ENCODE measurements at places on chromosomes 6 and 20.

DNA sequence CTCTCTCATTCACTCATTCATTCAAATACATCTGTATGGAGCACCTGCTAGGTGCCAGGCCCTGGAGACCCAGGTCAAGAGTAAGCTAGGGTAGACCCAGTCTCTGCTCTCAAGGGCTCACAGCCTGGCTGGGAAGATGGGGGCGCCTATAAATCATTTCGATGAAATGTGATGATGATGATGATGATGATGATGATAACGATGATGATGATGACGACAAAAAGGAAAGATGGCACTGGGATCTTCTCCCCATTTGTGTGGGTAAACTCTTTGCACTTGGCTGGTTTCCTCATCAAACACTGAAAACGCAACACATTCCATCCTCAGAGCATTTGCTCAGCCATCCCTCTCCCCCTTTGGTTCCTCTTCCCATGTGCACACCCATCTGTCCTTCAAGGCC is 188.0 kb upstream of the CDYL start:
- no peak for DNase-seq

DNA sequence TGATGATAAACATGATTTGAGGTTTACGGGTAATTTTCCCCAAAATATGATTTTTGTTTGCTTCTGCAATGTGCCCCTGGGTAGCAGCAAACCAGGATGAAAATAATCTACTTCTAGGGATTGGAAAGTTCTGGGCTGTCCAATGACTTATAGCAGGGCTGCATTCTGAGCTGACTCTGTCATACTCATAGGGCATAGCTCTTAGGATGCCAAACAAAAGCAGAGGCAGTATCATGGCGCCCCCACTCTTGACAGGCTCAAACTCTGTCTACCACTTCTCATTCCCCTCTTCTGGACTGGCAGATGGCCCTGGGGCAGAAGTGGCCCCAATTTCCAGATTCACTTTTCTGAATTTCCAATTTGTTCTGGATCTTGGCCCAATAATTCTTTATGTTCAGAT is 10.3 kb downstream of the SERPINB1 start:
- DNase-seq = no peak

DNA sequence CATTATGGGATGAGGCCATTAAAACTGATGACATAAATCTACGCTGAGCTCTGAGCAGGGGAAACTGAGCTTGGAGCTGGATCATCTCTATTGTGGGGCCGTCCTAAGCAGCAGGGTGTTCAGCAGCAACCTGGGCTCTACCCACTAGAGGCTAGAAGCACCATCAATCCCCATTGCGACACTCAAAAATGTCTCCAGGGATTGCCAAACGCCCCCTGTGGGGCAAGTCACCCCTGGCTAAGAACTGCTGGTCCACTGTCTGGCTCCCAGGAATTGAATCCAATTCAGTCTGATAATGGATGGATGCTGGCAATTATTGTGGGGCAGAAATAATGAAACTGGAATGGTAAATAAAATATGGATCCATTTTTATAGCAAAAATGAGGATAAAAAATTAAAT is 38.2 kb downstream of the PMEPA1 start:
- no peak for DNase-seq

- DNase-seq = no peak
Observed at GRCh38 chr6:134734312-134734869, 215.5 kb downstream of the ALDH8A1 start.

- no peak for DNase-seq
Observed at GRCh38 chr6:149395185-149395584, 4.9 kb upstream of the SUMO4 start.

DNA sequence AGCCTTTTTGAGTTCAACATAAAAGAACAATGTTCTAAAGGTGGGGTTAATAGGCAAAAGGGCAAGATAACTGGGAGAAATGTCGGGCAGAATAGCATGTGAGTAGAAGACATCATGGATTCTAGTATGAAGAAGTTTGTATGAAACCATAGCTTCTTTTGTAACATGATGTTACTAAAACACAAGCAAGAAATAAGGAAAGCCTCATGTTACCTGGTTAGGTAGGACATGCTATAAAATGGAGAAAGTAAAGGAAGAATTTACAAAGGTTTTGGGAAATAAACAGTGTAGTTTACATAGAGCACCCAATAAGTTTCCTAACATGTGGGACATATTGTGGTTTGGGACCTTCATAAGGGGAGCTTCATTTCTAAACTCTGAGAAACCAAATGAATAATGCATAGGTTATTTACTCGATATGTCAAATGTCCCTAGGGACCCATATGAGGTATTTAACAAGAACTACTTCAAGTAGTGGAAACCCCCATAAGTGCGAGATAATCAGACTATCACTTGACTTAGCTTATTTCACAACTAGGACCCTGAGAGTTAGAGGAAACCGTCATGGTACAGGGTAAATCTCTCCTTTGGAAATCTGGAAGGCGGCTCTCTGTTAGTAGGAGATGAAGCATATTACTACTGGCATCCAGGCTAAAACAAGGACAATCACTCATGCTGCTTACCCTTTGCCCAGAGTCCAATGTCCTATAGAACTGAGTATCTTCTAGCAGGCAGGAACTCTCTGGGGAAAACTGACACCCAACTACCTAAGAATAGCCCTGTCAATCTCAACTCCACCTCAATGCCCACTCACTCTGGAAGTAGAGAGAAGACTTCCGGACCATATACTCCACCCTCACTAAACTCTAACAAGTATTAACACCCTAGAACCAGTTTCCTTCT is 57.5 kb downstream of the ILRUN start:
- no peak for DNase-seq

GRCh38 chr6:24329451-24329850 is 28.4 kb downstream of the DCDC2 start:
- no peak for DNase-seq

DNA sequence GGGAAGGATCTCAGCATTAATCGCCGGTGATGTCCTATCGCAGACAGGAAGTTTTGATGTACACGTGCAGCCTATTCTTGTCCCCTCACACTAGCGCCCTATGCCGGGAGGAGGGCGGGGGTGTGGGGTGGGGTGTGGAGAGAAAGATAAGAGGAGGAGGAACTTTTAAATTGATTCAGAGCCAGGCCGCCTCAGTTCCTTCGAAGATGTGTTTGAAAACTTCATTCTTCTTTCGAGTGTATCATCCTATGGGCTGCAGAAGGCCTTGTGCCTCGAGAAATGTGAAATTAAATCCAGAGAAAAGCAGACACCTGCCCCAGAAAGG is 2.5 kb upstream of the POU3F2 start:
- no peak for DNase-seq

DNA sequence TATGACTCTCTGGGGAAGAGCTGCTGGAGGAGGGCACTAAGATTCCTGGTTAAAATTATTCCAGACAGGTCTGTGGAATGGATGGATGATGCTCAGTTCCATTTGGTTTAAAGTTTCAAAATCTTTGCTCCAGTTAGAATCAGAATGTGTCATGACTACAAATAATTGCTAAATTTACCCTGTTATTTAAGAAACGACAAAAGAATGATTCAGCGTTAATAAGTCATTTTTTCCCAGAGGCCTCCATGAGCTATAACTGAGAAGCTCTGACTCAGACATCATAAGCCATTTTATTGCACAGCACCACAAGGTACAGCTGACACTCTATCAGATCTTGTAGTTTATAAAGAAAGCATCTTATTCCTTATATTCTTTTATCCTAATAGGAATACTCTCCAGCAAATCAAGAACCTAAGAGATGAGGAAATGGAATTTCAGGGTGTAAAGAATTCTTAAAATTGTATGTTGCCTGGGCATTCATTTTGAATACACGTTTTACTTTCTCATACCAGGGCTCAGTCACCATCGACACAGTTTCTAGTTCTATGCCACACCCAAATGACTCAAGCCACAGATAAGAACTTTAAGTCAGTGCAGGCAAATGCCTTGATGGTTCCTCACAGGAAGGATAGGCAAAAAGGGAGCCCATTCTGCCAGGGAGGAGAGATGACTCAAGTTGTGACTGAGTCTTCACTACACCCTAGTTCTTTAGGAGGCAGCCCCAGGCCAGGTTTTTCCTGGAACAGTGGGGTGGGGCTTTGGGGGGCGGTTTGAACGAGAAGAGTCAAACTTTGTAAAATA is 636.0 kb downstream of the MMUT start:
- DNase-seq = no peak

DNA sequence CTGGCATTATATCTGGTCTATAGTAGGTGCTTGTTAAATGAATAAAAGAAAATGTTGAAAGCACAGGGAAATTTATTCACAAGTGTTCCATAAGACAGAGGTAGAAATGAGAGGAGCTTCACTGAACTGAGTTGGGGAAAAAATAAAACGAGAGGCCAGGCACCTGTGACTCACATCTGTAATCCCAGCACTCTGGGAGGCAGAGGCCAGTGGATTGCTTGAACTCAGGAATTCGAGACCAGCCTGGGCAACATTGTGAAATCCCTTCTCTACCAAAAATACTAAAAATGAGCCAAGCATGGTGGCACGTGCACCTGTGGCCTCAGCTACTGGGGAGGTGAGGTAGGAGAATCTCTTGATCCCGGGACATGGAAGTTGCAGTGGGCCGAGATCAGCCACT is 28.1 kb upstream of the IBTK start:
- no peak for DNase-seq

- no peak for DNase-seq
Observed at GRCh38 chr6:168724669-168725570, 283.9 kb downstream of the SMOC2 start.

GRCh38 chr6:24856901-24857670 is 58.4 kb upstream of the ARMH2 start:
- DNase-seq = no peak

GRCh38 chr20:3000852-3001523 is 42.4 kb upstream of the GNRH2 start:
- DNase-seq = no peak

DNA sequence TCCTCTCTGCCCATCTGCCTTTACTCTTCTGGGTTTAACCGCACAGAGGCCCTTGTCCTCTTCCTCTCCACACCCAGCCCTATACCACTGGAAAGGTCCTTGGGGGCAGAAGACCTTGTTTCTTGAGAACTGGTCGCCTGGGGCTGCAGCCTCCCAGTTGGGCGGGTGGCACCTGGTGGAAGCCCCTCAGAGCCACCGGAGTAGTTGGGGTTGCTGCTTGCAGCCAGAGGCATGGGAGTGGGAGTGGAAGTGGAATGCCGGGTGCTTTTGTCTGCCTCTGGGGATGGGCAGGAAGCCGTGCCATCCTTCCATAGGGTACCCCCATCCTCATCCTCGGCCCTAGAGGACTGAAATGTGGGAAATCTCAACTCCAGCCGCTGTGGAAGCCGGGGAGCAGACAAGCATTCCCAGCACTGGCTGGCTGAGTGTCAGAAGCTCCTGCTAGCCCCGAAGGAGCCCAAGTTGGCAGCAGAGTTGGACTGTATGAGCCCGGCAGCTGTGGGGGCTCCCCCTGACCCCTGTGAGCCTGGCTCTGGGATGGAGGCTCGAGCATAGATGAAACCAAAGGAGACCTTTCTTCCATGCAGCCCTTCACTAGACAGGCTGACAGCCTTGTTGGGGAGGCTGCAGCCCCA is 1.2 kb downstream of the VSTM2L start:
- DNase-seq = no peak

DNA sequence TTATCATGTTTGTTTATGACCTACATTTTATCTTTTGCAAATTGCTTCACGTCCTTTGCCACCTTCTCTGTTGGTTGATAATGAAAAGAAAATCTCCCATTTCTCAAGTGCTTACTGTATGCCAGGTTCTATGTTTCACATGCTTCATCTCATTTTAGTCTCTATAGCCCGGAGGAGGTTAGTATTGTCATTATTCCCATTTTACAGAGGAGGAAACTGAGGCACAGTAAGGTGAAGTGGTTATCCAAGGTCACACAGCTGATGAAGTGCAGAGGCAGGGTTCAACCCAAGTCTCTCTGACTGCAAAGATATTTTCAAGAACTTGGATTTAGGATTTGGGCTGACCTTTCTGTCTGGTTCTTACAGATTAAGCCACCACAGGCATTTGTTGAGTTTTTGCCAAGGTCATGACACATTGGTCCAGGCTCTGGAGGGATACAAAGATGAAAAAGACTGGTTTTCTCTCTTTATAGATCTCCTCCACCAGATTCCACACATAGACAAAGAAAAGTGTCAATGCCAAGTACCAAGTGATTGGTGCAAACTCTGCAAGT is 20.6 kb downstream of the CNBD2 start:
- DNase-seq = no peak

GRCh38 chr20:2458919-2459499 is 11.6 kb downstream of the SNRPB start:
- no peak for DNase-seq

DNA sequence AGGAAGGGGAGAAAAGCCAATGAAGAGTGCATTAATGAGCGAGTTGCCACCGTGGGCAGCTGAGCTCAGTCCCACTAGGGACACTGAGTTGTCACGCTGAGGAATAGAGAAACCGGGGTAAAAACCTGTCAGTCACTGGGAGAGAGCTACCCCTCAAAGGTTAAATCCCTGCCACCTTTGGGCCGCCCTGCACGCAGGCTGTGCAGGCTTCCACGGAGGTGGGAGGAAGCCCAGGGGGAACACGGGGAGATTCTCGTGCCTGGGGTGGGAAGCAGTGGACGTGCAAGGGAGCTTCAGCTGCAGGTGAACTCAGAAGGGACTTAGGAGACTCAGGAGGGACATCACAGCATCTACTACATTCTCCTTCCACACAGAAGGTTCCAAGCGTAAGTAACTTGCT is 50.5 kb downstream of the BFSP1 start:
- DNase-seq = no peak

DNA sequence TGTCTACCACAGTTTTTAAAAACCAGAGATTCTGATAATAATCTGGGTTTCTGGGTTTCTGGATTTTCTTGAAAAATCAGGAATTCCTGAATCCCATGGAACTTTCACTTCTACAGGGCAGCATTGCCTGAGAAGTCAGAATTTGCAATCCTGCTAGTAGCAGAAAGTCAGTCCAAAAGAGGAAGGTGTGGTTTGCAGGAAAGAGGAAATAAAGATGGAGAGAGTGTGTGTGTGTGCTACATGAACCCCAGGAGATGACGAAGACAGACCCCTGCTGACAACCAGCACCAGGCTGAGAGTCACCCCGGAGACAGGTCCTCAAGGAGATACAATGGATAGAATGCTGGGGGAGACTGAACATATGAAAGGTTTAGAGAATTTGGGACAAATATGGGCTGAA is 44.9 kb downstream of the PRND start:
- DNase-seq = no peak

DNA sequence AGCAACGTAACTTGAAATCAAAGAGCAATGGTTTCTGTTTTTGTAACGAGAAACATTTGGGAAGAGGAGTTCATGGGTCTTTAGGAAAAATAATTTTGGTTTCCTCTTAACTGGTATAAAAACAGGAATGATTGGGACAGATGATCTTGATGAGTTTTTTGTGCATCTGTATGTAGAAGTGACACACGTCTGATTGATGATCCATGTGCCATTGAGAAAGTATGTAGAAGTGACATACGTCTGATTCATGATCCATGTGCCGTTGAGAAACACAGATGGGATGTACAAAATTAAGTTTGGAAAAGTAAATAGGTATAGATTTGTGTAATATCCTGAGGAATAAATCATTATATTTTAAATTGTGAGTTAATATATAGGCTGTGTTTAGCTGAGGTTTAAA is 2.1 kb downstream of the KIAA1586 start:
- DNase-seq = no peak

- no peak for DNase-seq
Observed at GRCh38 chr20:41158082-41158625, 20.8 kb downstream of the PLCG1 start.
